PC-3 (cell line): ENCODE measurements at places on chromosomes 6 and 20. TPM values are rescaled to one million over a fixed set of nuclear protein-coding genes. Genes with fewer than 3 reads are reported as not detected.

The SIGLEC1 gene
- not detected in 2 replicates for total RNA-seq

The PDYN gene
- not detected in 2 replicates for total RNA-seq

The HDGFL1 gene
- not detected in 2 replicates for total RNA-seq

The LAMA2 gene
- 0.17 and 0.22 TPM in 2 replicates for total RNA-seq

The PAK5 gene
- total RNA-seq, result not detected in 2 replicates

The EDEM2 gene
- 22.2 and 28.5 TPM in 2 replicates for total RNA-seq

The CLVS2 gene
- total RNA-seq, result not detected in 2 replicates

The SLC22A2 gene
- not detected in 2 replicates for total RNA-seq

The ISM1 gene
- not detected in 2 replicates for total RNA-seq

The BPIFA1 gene
- not detected in 2 replicates for total RNA-seq

The GMPR gene
- total RNA-seq, result 5.0 and 5.8 TPM in 2 replicates

The MAP3K5 gene
- total RNA-seq, result 4.3 and 5.0 TPM in 2 replicates

The SNRPB gene
- total RNA-seq, result 664 and 677 TPM in 2 replicates

DNA sequence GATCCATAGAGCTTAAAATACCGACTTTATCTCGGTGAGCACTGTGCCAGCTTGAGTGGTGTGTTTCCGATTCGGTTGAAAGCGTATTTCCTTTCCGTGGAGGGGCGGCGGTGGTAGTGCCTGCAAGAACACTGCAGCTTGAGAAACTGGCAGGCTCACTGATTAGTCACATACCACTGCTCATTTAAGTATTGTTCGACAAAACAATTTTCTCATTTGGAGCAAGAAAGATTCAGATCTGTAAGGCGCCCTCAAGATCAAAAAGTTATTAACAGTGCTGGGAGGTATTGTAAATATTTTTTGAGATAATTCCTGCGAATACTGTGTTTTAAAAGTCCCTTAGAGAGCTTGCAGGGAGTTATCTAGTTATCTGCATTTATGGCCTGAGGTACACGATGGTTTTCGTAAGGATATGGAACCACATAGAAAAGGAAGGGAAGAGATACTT lies 1.3 kb downstream of the MAPK14 start:
- H3K27ac ChIP-seq, result peak overlapping the region; percentile 52
- peaks cover 15% of the 10 kb centered on the region; the same call in 1 of the 2 replicates for H3K4me1 ChIP-seq
- DNase-seq, result peak; percentile 77
- H3K36me3 ChIP-seq, result no peaks in the 10 kb centered on the region

- no peaks in the 10 kb centered on the region for H3K27me3 ChIP-seq
- no peak for DNase-seq
- H3K4me3 ChIP-seq, result no peak overlapping the region
- H3K36me3 ChIP-seq, result no peaks in the 10 kb centered on the region
- H3K4me1 ChIP-seq, result no peaks in the 10 kb centered on the region
- no peak overlapping the region for H3K27ac ChIP-seq
These were observed 43.1 kb upstream of the RNF182 start for GRCh38 chr6:13881621-13882165.

GRCh38 chr20:63835021-63835858 lies 4.2 kb upstream of the ZBTB46 start:
- no peaks in the 10 kb centered on the region for H3K36me3 ChIP-seq
- DNase-seq, result peak; percentile 91
- peaks cover 5% of the 10 kb centered on the region; the same call in 1 of the 2 replicates for H3K4me1 ChIP-seq
- no peak overlapping the region for H3K4me3 ChIP-seq
- no peak overlapping the region for H3K27ac ChIP-seq

DNA sequence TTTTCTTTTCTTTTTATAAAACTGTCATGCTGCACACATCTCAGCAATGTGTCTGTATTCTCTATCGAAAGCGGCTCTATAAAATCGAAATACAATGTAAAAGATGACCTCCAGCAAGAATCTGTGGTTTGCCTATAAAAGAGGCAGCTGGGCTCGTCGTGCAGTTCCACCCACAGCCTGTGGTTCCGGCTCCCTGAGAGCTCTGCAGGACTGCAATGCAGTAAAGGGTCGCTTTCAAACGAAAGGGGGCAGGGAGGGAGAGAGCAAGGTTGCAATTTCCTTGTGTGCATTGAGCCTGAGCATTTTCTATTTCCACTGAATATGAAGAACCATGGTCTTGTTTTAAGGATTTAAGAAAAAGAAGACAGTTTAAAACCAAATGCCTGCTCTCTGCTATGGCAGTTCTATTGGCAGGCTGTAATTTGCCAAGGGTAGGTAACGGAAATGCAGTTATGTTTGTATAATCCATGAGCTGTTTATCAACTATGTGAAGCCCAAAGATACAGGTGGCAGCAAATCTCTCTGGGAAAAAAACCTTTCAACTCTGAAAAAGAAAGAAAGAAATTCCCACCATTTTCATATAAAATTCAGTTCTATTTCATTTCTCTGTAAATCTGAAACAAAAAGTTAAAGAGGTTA lies 236.5 kb downstream of the HACE1 start:
- H3K4me3 ChIP-seq, result peak overlapping the region; percentile 53
- peaks cover 34% of the 10 kb centered on the region for H3K4me1 ChIP-seq
- peak; percentile 64 for DNase-seq
- no peaks in the 10 kb centered on the region for H3K27me3 ChIP-seq

DNA sequence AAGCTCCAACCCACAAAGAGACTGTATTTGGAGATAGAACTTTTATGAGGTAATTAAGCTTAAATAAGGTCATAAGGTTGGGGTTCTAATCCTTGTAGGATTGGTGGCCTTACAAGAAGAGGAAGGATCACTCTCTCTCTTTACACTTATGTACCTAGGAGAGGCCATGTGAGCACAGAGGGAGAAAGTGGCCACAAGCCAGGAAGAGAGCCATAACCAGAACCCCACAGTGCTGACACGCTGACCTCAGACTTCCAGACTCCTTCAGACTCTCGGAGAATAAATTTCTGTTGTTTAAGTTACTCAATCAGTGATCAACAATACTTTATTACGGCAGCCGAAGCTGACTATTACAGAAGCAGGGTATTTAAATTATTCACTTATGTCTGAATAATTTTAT lies 430.5 kb upstream of the EPHA7 start:
- no peak for DNase-seq
- H3K27ac ChIP-seq, result no peak overlapping the region
- H3K4me1 ChIP-seq, result no peaks in the 10 kb centered on the region
- H3K27me3 ChIP-seq, result no peaks in the 10 kb centered on the region
- H3K4me3 ChIP-seq, result no peak overlapping the region

- H3K27me3 ChIP-seq, result no peaks in the 10 kb centered on the region
- DNase-seq, result no peak
- no peaks in the 10 kb centered on the region for H3K36me3 ChIP-seq
- H3K27ac ChIP-seq, result no peak overlapping the region
- no peak overlapping the region for H3K4me3 ChIP-seq
- no peaks in the 10 kb centered on the region for H3K4me1 ChIP-seq
These were observed 10.3 kb downstream of the PPP1R14C start for GRCh38 chr6:150152891-150153876.

- H3K27ac ChIP-seq, result no peak overlapping the region
- H3K4me3 ChIP-seq, result no peak overlapping the region
- peaks cover 10% of the 10 kb centered on the region for H3K4me1 ChIP-seq
- peaks cover 17% of the 10 kb centered on the region for H3K27me3 ChIP-seq
- DNase-seq, result no peak
These were observed 98.4 kb downstream of the SNX5 start for GRCh38 chr20:17870086-17870740.

DNA sequence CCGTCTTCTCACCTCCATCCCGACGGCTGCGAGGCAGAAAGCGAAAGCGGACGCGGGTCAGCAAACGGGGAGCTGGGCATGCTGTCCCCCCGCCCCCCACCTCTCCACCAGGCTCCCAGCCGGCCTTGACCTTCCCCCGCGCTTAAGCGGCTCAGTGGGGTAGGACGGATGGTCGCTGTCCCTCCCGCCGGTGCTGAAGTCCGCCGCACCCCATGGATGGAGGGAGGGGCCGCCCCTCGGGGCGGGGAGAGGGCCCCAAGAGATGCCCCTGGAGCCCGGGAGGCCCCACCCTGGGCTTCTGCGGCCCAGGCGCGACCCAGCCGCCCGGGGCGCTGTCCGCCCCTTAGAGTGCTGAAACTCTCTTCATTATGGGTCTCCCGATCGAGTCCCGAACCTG lies at the start of gene KCNB1:
TSS of gene KCNB1 (minus strand) at position 48 of the 397 bp plus-strand sequence. CDS start 188 bp downstream, outside the sequence.
- H3K27me3 ChIP-seq, result peaks cover 39% of the 10 kb centered on the region
- peak; percentile 52 for DNase-seq
- no peaks in the 10 kb centered on the region for H3K36me3 ChIP-seq
- H3K4me1 ChIP-seq, result no peaks in the 10 kb centered on the region; the same call in 1 of the 2 replicates
- no peak within 1 kb of the TSS for H3K27ac ChIP-seq

DNA sequence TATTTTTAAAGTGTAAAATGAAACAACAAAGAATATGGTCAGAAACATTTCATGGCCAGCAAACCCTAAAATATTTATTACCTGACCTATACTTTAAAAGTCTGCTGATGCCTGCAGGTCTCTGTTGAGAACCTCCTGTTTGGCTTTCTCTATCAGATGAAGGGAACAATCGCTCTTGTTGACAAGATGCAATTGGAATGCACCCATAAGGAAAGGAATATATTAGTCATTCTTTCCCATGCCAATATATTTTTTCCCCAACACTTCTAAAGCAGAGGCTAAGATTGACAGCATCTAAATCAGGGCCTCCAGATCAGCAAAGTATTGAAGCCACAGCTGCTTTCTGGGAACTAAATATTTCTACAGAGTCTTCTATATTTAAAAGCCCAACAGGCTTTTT lies 897.8 kb downstream of the EPHA7 start:
- H3K4me1 ChIP-seq, result no peaks in the 10 kb centered on the region
- H3K4me3 ChIP-seq, result no peak overlapping the region
- H3K27ac ChIP-seq, result no peak overlapping the region

DNA sequence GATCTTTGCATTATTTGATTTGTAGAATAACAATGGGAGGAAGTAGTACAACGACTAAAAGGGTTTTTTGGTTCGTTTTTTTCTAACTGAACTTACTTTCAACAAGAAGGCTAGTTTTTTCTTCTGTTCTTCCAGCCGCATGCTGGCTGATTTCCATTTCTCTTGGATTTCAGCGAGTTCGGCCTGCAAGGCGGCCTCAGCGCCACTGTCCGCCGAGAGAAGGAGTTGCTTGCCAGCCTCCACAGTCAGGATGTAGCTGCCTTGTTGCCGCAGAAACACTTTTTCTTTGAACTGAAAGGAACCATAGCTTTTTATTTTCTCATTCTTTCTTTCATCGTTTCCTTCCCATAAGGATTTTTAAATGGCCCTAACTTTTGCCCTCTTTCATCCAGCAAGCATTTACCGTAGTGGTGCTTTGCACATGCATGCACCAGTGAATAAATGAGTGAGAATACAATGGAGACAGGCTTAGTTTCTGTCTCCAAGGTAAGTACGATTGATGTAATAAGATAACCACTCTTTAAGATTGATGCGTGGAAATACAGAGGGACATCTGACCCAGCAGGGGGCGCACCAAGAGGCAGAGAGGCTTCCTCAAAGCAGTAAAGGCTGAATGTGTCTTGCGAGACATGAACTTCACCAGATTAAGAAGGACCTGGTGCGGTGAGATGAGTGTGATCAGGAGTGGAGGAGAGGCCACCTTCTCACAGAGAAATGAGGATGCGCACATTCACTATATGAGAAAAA lies 398.8 kb downstream of the ESR1 start:
- H3K27me3 ChIP-seq, result no peaks in the 10 kb centered on the region
- no peak overlapping the region for H3K4me3 ChIP-seq
- peak; percentile 9 for DNase-seq
- H3K36me3 ChIP-seq, result no peaks in the 10 kb centered on the region

DNA sequence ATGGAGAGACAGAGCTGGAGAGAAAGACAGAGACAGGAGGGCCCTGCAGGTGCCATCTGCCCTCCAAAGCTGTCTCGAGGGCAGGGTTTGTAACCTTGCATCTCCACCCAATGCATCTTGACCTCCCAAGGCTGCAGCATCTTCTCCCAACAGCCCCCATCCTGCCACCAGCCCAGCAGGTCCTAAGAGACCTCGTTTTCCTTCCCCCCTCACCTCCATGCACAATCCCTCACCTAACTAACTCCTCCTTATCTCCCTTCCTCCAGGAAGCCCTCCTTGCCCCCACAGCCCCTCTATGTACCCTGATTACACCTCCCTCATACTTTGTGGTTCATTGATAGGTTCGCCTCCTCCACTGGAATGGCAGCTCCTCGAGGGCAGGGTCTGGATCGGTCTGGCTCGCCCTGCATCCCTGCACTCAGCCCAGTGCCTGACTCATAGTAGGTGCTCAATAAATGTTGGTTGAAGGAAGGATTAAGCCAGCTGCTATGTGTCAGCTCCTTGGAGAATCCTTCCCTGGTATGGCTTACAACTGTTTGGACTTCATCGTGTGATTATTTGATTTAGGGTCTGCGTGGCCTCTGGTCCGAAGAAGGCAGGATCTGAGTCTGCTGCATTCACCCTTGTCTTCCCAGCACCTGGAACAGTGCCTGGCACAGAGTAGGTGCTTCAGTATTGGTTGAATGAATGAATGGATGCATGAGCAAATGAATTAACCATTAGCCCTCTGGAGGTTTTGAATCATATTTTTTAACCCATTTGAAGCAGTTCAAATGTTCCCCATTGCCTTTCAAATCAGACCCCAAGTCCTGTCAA lies 105.6 kb upstream of the PTPN1 start:
- H3K4me3 ChIP-seq, result no peak overlapping the region
- no peaks in the 10 kb centered on the region for H3K27me3 ChIP-seq
- DNase-seq, result no peak
- H3K27ac ChIP-seq, result no peak overlapping the region
- peaks cover 15% of the 10 kb centered on the region for H3K4me1 ChIP-seq

DNA sequence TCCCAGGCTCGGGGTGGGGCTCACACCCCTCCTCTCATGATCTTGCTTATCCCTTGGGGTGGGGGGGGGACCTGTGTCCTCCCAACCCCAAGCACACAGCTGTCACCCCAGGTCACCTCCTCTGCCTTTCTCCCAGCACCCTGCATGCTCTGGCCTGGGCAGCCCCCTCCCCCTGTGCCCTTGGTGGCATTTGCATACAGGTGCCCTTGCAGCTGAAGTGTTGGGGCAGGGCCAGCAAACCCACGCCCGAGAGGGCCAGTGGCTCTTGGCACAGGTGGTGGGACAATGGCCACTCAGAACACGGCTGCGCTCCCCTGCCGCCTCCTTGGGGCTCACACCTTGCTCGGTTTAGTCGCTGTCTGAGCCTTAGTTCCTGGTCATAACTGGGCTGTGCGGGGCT lies 11.3 kb upstream of the MYT1 start:
- H3K36me3 ChIP-seq, result no peaks in the 10 kb centered on the region
- DNase-seq, result no peak
- H3K4me3 ChIP-seq, result no peak overlapping the region
- peaks cover 15% of the 10 kb centered on the region for H3K4me1 ChIP-seq
- H3K27ac ChIP-seq, result no peak overlapping the region

- no peak overlapping the region for H3K4me3 ChIP-seq
- H3K27ac ChIP-seq, result no peak overlapping the region
- H3K36me3 ChIP-seq, result peaks cover 41% of the 10 kb centered on the region
These were observed 17.3 kb downstream of the PPP1R10 start for GRCh38 chr6:30599625-30600324.

GRCh38 chr20:8930726-8931125 lies 138.2 kb upstream of the PLCB4 start:
- no peak for DNase-seq
- no peaks in the 10 kb centered on the region for H3K27me3 ChIP-seq
- H3K36me3 ChIP-seq, result no peaks in the 10 kb centered on the region
- H3K4me3 ChIP-seq, result no peak overlapping the region
- H3K27ac ChIP-seq, result no peak overlapping the region
- H3K4me1 ChIP-seq, result peaks cover 26% of the 10 kb centered on the region
